ENCODE measurements at places on chromosomes 1 and 21.

GRCh38 chr1:91080650-91081049 is 58.8 kb upstream of the ZNF644 start:
- DNase-seq, result no peak

GRCh38 chr1:51734896-51735745 is 118.2 kb downstream of the OSBPL9 start:
- DNase-seq, result no peak

DNA sequence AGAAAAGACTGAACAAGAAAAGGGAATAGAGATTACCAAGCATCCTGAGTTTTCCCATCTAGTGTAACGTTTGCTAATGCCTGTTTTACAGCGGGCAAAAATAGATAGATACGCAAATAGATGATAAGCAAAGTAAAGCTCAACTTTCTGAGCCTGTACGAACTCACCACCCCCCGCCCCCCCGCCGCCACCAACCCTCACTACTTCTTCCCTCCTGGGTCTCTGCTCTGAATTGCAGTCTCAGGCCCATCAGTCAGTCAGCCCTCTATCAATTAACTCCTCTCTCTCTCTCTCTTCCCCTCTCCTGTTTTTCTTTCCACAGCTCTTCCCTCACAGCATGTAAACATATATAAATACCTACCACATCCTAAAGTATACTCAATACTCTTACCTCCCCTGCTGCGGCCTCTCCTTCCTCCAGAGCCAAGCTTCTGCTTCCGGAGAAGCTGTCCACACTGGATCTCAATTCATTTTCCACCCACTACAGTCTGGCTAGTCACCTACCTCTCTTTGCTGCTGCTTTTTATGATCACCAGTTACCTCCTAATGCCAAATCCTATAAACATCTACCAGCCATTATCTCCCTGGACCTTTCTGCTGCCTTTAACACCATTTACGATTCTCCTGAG is 64.6 kb downstream of the CAPN2 start:
- no peak for DNase-seq

DNA sequence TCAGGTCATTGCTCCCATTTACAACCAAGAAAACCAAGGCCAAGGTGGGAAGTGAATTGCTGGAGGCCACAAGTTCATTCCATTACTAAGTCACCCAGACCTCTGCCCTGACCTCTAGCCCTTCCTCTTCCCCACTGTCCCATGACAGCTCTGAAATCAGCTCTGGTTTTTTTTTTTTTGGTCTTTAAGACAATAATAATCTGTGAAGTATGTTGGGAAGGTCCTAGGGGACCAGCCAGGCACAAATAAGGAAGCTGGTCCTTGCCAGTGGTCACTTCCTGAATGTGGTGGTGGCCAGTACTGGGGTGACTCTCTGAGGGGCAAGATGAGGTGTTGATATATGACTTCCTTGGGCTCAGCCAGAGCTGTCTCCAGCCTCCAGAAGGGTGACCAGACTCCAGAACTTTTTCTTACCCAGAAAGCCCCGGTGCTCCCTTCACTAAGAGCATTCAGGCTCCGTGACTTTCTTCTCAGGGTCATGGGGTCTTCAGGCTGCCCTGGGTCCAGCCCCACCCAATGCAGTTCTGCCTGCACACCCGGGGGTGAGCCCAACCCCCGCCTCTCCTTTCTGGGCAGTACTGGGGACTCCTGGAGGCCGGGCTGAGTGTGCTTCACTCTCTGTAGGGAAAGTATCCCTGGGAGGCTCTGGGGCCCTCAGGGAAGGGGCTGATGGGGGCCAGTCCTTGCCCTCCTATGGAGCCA is 159.6 kb downstream of the PTPRU start:
- DNase-seq, result no peak

DNA sequence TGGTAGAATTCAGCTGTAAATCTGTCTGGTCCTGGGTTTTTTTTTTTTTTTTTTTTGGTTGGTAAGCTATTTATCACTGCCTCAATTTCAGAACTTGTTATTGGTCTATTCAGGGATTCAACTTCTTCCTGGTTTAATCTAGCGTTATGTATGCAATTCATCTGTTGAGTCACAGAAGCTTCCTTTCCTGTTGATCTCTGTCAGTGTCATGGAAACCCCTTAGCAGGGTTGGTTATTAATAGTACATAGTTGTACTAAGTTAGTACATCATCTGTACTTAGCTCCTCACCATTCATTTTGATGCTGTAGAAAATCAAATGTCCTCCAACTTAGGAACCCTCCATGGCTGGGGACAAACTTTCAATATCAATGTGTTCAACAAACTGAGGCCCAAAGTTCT is 51.0 kb upstream of the BARHL2 start:
- no peak for DNase-seq

DNA sequence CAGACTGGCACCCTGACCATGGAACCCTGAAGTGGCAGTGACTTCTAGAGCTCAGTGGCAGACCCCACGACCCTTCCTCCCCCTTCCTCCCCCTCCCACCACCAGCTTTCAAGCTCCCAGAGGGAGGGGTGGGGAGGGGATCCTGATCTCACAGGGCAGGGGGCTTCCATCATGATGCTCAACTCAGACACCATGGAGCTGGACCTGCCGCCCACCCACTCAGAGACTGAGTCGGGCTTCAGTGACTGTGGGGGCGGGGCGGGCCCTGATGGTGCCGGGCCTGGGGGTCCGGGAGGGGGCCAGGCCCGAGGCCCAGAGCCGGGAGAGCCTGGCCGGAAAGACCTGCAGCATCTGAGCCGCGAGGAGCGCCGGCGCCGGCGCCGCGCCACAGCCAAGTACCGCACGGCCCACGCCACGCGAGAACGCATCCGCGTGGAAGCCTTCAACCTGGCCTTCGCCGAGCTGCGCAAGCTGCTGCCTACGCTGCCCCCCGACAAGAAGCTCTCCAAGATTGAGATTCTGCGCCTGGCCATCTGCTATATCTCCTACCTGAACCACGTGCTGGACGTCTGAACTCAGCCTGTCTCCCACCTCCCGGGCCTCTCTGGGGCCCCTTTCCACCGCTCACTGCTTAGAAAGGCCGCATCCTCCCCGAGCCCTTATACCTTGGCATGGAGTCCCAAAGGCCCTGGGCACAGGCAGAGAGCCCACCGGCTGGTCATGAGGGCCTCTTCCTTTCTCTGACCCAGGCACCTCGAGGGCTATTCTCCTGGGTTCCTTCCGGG is 3.9 kb downstream of the NHLH1 start:
- DNase-seq, result no peak
